Left renal cortex interstitium (tissue), 4 donors: ENCODE measurements at places on chromosomes 2 and 18. TPM values are rescaled to one million over a fixed set of nuclear protein-coding genes. Genes with fewer than 3 reads are reported as not detected.

DNA sequence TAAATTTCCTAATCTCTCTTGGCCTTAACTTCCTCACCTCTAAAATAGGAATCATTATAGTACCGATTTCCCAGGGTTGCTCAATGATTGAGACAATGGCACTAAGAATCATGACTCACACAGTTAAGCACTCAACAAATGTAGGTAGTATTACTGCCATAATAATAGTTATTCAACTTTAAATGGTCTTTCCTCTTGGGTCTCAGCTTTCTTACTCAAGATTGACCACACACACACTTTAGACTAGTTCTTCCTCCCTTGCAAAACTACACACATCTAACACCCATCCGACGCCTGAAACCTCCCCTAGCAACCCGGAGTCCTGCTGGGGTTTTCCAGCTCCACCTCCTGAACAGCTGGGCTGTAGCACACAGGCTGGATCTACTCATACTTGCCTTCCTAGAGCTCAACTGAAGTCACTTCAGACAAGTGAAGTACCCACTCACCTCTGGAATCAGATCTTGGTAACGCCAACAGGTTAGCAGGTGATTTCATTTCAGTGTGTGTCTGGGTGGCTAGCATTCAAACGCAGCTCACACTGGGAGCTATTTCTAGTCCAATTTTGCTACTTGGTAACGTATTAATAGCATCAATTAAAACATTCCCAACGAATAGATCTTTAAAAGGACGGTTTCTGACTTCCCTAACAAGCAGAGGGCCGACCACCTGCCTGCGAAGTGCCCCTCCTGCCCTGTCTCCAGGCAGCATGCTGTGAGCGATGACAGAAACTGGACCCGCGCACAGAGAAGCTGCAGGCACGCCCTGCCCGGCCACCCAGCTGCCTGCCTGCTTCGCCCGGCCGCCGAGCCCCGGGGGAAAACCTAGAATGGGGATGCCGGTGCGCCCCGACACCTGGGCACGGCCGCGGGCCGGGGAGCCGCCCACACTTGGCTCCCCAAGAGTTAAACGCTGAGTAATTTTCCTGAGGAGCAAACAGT, 1.1 kb downstream of the UXS1 start:
- no peak for DNase-seq

DNA sequence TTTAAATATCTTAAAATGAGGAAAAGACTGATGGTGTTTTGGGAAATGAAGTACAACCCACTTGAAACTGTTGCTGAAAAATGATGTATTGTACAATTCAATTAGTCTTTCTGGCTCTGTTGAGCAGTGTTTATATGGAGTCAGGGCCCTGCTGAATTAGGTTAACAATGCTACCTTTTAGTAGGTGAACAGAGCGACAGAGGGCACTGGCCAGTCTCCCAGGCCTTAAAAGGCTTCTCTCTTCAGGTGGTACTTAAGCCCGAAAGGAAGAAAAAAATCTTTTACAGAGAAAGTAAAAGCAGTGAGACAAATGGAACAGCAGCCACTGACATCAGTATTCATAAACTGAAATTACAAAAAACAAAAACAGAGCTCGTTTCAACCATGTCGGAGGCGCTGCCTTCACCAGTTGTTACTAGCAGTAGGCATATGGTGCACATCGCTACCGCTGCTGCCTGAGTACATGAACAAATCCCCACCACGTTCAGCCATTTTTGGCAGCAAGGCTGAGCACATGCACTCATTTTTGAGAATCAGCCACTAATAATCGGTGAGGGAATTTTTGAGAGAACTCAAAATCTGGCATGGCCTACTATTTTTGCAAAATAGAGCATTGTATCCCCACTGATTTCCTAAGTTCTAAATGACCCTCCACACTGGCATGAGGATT, 91.8 kb downstream of the PLEKHM3 start:
- no peak for DNase-seq

GRCh38 chr18:27685807-27686412, 491.0 kb downstream of the CDH2 start:
- DNase-seq, result no peak

LIMS4 gene
- polyA plus RNA-seq, result 1.1 TPM

SERPINB13 gene
- not detected for polyA plus RNA-seq

GRB14 gene
- polyA plus RNA-seq, result 62.6 TPM

APCDD1 gene
- polyA plus RNA-seq, result 186 TPM

DNA sequence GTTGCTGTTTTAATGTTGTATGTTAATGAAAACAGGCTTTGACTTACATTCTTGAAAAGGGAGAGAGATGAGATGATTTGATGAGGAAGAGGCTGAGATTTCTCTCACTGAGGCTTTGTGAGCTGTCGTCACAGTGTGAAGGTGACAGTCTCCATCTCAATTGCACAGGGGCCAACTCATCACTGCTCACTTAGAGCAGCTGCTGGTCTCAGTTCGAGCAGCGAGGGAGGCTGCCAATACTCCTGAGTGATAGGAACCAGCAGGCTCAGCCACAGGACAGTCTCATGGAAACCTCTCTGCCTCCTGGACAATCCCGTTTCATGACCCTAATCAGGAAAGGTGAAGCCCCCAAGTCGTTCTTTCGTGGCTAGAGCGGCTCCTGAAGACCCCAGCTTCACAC, 170.7 kb upstream of the SOX11 start:
- DNase-seq, result no peak

- no peak for DNase-seq
Observed at GRCh38 chr2:37615804-37616676, 55.4 kb downstream of the CDC42EP3 start.

NPPC gene
- polyA plus RNA-seq, result 0.68 TPM

DNA sequence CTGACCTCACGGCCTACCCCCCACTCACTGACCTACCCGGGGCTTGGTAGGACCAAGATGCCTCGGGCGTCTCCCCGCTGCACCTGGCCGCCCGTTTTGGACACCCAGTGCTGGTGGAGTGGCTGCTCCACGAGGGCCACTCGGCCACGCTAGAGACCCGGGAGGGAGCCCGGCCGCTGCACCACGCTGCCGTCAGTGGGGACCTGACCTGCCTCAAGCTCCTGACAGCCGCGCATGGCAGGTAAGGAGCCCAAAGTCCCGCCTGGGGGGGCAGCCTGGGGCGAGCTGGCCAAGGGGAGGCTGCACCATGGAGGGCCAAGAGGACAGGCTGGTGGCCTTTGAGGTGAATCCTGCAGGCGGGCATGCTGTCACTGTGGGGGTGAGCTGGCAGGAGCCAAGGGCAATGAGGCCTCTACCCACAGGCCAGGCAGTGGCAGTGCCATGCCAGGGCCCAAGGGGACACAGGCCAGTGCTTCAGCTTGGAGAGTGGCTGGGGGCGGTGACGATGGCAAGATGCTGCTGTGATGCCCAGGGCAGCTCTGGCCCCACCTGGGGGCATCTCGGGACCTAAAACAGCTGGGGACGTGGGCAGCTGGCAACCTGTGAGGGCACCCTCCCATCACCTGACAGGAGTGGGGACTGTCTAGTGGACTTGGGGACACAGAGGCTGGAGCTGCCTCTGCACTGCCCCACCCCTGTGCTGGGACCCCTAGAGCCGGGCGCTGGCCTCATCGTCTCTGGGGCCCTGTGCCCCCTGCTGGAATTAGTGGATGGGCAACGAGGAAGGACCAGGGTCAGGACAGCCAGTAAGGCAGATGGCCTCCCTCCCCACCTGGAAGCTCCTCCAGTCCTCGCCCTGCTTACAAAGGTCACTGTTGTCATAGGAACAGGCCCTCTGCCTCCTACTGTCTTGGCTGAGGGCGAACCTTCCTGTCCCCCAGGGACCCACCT, 2.0 kb downstream of the ESPNL start:
- DNase-seq, result no peak

C2orf76 gene
- 26.5 TPM for polyA plus RNA-seq

CYP1B1 gene
- polyA plus RNA-seq, result 169 TPM

LRATD1 gene
- polyA plus RNA-seq, result 26.8 TPM

DNA sequence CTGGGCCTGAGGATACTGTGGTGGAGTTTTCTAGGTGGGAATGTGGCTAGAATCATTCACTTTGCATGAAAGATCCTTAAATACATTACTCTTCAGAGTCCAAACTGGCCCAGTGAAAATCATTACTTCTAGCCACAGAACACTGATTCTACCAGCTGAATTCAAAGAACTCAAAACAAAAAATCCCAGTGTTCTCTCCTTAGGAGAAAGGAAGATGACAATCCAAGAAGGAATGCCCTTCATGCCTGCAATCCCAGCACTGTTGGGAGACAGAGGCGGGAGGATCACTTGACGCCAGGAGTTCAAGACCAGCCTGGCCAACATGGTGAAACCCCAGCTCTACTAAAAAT, 35.2 kb downstream of the FAM228A start:
- no peak for DNase-seq

DNA sequence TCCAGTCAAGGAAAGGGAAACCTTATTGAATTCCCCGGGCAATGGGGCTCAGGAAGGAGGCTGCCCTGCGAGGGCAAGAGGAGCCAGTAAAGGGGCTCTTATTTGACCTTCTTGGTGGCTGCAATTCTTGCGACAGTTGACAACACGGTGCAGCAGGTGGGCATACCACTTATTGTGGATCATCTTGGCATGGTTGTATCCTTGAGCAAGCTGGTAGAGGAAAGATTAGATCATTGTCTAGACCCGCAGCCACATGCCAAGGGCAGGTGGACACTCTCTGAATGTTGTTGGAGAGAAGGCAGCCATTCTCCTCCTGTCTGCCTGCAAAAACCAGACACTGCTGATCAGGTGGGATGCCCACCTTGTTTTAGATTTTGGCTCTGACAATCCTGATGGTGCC, 170.2 kb upstream of the CHST9 start:
- DNase-seq, result no peak
